ENCODE measurements at places on chromosomes 1 and 21.

DNA sequence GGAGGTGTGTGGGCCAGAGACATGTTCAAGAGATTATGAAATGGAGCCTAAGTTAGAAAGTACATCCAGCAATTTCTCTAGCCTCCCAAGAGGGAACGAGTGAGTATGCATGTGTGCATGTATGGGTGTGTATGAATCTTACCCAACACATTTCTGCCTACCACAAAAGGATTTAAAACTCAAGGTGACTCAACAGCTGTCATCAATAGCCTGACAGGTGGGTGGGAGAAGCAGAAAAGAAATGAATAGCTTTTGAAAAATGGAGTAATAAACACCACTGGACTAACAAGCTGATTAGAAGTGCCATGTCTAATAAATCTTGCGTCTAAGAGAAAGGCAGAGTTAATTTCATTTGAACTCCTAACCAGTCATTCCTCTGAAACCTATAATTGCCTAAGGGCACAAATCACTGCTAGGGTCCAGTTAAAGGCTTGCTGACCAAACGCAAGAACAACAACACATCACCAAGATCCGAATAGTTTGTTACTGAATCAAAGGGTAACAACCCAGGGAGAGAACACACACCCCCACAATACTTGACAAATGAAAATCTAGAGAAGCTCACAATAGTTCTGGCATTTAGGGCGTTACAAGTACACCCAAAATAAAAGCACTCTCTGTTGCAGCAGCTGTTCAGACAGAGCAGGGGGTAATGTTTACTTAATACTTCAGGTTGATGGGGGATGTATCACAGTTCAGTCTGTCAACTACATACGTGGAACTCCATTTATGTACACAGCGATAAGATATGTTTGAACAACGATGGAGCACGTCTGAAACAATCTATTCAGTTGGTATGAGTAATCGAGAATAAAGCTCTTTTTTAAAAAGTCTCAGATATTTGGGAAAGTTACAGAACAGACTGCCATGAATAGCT lies 1.4 kb downstream of the KIAA0319L start:
- DNase-seq, result no peak

DNA sequence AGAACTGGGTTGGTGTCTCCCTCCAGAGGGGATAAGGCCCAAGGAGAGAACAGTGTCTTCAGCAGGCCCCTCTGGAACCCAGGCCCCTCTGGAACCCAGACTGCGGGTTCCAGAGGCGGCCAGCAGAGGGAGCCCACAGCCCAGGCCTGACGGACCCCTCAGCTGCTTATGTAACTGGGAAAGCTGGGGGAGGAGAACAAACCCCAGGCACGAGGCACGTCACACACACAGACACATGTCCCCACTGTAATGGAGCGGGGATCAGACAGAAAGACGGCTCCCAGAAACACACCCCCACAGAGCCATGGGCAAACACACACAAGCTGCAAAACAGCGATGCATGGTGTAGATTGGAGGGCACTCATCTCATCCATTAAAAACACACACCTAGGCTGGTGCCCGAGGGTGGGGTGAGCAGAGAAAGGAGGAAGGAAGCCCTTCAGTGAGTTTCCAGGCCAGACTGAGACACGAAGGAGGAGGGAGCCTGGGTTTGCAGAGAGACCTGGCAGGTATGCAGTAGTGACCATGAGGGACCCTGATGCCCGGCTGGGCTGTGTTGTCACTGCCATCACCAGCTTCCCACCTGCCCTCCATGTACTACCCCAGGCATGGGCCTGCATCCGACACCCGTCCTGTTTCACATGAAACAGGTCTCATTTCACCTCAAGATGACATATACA lies 2.8 kb upstream of the IGSF8 start:
- peak; percentile 88 for DNase-seq

DNA sequence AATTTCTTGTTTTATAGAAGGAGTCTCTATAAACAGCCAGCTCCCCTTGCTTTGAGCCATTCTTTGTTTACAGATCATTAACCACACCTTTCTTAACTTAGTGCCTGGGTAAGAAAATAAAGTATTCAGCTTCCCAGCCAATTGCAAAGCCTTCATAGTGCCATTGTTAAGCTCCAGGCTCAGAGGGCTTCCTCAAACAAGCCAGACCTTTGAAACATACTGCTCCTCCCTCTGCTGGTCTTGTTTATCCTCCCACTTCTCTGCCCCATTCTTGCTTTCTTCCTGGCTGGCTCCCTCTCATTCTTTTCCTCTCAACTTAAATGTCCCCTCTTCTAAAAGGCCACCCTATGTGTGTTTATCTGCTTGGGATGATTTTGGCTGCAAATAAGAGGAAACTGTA lies 319.4 kb upstream of the ST6GALNAC5 start:
- DNase-seq, result no peak

- no peak for DNase-seq
These were observed 40.1 kb downstream of the DISP3 start for GRCh38 chr1:11518791-11519628.

DNA sequence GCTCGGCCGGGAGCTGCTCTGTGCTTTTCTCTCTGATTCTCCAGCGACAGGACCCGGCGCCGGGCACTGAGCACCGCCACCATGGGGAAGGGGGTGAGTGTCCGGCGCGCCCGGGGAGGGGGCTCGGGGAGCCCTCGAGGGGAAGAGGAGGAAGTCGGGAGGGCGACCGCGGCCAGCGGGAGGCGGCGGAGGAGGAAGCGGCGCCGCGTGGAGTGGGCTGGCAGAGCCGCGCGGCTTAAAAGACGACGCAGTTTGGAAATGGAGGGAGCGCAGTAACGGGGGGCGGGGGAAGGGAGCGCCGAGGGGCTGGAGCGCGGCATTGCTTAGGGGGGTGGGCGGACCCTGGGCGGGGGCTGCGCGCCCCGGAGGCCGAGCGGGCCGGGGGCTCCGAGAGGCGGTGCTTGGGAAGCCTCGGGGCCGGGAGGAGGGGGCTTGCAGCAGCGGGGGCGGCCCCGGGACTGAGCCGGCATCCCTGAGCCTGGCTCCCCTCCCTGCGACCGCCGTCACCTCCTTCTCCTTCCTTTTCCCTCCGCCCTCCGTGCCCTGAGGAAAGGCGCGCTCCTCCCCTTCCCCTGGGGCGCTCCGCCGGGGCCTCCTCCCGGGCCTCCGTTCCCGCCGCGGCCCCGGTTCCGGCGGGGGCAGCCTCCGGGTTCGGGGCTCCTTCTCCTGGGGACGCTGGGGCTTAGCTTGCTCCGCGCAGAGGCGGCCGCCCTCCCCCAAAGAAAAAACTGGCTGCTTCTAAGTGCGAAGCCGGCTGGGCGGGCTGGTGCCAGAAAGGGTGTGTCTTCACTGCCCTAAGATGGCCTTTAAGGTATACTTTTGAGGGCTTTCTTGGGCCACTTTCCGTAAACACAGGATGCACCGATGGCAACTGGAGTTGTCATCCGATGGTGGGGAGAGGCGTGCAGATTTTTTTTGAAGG lies 648 bp downstream of the ATP1A1 start:
- DNase-seq, result peak; percentile 17

DNA sequence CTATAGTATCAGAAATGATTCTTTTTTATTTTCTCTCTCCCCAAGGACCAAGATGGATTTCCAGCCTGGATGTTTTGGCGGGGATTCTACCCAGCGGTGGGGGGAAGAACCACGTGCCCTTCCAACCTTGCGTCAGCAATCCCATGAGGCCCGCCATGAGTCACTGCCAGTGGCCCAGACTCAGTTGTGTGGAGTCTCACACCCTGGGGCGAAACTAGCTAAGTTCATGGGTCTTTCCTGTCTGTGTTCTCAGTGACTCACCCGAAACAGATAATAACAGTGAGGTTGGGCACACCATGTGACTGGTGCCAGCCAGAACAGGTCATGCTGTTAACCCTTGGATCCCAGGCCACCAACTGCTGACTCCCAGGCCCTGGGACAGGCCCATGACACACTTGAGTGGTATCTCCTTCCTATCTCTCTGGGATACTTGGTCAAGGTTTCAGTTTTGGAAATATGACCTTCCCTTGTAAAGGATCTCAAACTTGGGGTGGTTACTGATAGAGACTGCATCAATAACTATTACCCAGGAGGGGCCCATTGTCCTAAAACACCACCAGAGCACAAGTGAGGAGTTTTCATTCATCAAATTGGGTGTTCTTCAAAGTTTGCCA lies 98.0 kb upstream of the DUSP10 start:
- DNase-seq, result no peak

GRCh38 chr1:51551081-51551480 lies 32.0 kb upstream of the EPS15 start:
- DNase-seq, result no peak

GRCh38 chr1:98336472-98337083 lies 324.9 kb upstream of the SNX7 start:
- DNase-seq, result no peak

GRCh38 chr1:5949085-5949760 lies 43.0 kb downstream of the NPHP4 start:
- peak; percentile 36 for DNase-seq

GRCh38 chr21:39175154-39175553 lies 8.1 kb downstream of the PSMG1 start:
- no peak for DNase-seq

- DNase-seq, result no peak
These were observed 7.9 kb downstream of the RPL11 start for GRCh38 chr1:23699280-23700179.

- no peak for DNase-seq
These were observed 8.8 kb upstream of the THEMIS2 start for GRCh38 chr1:27863538-27863915.

DNA sequence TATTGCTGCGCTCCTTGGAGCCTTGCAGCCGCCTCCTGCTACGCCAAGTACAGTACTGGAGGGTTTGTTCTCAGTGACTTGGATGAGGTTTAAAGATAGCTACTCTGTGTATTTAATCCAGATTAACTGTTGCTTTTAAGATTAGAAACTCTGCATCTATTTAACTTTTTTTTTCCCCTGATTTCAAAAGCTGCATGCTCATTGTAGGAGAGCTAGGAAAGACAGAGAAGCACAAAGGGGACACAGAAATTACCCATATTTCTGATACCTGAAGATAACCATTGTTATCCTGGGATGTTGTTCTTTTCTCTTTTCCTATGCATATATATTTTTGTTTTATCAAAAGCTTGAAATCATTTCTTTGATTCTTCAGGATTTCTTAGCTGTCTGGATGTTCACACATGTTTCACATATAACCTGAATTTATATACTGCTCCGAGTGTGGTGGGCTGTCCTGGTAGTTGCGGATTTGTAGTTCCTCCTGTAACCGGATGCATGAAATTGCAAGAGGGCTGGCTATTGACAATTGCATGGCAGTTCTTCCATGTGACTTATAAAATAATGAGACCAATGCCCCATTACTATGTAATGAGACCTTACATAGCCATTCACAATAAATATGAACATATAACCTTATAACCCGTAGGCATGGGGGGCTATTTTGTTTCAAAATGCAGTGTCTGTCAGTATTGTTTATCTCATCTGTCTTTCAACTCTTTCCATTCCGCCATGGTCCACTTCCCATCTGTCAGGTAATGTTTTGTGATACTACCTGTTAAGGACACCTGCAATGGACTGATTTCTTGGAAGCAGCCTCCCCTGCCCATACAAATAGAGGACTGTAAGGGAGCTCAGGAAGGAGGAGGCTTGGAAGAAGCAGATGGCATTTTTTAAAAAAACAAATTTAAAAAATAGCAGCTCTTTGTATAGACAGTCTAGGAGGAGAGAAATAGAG lies 1.4 kb downstream of the RAVER2 start:
- no peak for DNase-seq

- DNase-seq, result no peak
These were observed 20.2 kb downstream of the THEM4 start for GRCh38 chr1:151888972-151889570.

- DNase-seq, result no peak
These were observed 34.8 kb upstream of the DUSP10 start for GRCh38 chr1:221776495-221777301.

- no peak for DNase-seq
These were observed 168.8 kb upstream of the B3GALT2 start for GRCh38 chr1:193355178-193355577.

GRCh38 chr1:58971629-58972140 lies 187.8 kb upstream of the JUN start:
- DNase-seq, result no peak

DNA sequence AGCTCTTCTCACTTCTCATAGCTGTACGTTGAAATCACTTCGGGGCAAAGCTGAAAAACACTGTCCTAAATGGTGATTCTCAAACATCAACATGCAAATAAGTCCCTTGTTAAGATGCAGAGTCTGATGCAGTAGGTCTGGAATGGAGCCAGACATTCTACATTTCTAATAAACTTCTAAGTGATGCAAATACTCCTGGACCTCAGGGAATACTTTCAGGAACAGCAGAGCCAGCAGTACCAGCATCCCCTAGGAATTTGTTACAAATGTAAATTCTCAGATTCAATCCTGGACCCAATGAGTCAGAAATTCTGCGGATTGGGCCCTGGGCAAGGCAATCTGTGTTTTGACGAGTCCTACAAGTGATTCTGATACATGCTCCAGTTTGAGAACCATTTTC lies 152.3 kb downstream of the PCNX2 start:
- no peak for DNase-seq

- DNase-seq, result no peak
These were observed 22.0 kb downstream of the THAP3 start for GRCh38 chr1:6646499-6647148.

GRCh38 chr1:12518931-12519692 lies 98.9 kb downstream of the DHRS3 start:
- DNase-seq, result no peak

DNA sequence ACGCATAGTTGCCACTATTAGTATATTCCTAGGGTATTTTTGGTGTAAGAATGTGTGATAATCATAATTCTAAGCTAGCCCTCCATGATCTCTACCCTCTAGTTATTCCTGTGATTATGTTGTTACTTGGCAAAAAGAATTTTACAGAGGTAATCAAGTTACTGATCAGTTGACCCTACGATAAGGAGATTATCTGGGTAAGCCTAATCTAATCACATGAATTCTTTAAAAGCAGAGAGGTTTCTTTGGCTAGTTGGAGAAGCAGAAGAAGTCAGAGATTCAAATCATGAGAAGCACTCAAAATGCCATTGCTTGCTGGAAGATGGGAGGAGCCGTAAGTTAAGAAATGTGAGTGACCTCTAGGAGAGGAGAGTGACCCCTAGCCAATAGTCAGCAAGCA lies 72.7 kb downstream of the RPE65 start:
- no peak for DNase-seq

GRCh38 chr1:39214998-39215873 lies 10.7 kb downstream of the MACF1 start:
- no peak for DNase-seq

DNA sequence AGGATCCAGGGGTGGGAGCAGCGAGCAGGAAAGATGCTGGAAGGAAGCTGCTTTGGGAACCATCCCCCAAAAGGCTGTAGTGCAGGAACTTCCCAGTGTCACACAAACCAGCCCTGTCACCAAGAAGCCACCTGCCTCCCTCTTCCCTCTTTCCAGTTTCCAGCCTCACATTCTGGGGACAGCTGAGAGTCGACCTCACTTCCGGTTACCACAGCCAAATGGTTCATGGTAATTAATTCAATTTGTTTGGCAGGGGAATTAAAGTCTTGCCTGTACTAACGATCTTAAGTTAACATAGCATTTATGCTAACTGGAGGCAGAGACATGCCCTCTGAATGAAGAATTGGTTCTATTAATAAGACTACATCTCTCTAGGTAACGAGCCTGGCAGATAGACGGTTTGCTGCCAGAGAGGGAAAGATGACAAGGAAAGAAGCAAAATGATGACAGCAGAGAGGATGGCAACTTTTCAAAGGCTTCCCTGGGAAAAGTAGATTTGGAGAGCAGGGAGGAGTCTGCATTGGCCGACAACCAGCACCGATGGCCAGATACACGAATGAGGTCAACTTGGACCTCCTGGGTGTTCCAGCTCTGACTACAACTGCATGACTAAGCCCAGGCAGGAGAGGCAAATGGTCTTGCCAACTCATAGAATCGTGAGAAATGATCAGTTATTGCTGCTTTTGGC lies 64.1 kb downstream of the TMCO4 start:
- DNase-seq, result no peak

- DNase-seq, result peak; percentile 73
These were observed 37.6 kb downstream of the GALNT2 start for GRCh38 chr1:230104395-230105244.

Data from 8988T (cell line).